Epithelial cell of prostate (primary cell): ENCODE measurements at places on chromosomes 4 and X.

DNA sequence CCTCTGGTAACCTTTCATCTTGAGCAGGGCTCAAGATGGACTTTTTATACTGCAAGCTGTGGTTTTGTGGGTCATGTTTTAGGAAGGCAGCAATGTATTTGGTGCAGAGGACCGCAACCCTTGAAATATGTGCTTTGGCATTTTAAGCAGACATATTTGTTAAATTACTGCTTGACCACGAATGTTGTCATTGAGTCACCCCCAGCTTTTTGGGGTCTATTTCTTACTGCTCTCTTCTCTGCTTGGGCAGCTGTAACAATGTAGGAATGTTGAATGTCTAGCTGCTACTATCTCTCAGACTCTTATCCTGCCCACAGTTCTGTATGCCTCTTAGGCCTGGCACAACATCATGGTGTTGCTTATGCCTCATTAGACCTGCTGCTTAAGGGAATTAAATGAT is 6.0 kb downstream of the RBPJ start:
- DNase-seq: no peak

GRCh38 chr4:152327606-152328453 is 208.1 kb downstream of the FBXW7 start:
- DNase-seq: no peak

DNA sequence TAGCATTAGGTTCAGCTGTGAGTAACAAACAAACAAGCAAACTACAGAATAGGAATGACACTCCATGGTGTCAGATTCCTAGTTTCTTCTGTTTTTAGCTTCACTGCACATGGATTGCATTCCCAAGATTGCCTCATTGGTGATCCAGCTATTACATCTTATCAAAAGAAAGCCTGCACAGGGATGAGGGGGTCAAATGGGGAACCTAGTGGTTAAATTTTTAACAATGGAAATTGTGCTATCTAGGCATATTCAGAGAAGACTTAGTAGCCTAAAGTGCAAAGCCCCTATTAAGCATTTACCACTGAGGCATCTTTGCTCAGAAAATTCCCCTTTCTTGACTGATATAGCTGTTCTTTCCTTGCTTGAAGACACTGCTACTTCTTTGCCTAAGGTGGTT is 3.9 kb upstream of the TTC29 start:
- DNase-seq: no peak

- DNase-seq: peak; percentile 60
Measured at GRCh38 chrX:56503941-56504673, 59.3 kb upstream of the UBQLN2 start.

GRCh38 chrX:105822138-105823091 is at the start of gene NRK:
Gene NRK, plus strand, starts transcription at chrX:105822539. Its CDS starts 307 bp downstream, at chrX:105822846.
- DNase-seq: no peak

- DNase-seq: no peak
Measured at GRCh38 chr4:158172261-158173258, at the start of gene GASK1B. Gene GASK1B, minus strand, starts transcription at chr4:158173025. Its CDS starts 1,650 bp downstream, at chr4:158171375.

GRCh38 chr4:10036807-10037342 is 15.6 kb upstream of the SLC2A9 start:
- DNase-seq: no peak

DNA sequence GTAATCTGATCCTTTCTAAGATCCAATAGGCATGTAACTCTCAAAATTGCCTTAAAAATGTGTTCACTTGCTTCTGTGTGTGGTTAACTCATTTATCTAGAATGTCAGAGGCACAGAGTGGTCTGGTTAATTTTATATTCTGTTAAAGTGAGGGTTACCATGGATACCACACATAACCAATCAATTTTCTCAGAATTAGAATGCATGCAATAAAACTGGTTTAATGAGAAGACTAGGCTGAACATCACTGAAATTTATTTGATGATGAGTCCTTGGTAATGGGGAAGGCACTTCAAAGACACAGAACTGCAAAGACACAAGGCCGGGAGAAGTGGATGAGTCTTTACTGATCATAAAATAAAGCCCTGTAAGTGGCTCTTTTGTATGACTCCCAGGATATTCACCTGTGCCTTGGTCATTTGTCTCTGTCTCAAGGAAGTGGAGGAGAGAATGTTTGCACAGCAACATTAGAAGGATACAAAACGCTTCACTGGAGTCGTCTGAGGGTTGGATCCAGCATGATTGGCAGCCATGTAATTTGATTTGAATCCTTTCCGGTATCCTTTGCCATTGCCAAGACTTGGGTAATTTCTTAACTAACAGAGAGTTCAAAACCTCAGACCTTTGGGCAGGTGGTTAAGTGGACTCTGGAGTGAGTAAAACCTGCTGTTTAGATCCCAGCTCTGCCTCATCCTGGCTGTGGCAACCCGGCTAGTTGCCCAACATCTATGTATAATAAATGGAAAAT is 94.0 kb upstream of the RBPJ start:
- DNase-seq: no peak

DNA sequence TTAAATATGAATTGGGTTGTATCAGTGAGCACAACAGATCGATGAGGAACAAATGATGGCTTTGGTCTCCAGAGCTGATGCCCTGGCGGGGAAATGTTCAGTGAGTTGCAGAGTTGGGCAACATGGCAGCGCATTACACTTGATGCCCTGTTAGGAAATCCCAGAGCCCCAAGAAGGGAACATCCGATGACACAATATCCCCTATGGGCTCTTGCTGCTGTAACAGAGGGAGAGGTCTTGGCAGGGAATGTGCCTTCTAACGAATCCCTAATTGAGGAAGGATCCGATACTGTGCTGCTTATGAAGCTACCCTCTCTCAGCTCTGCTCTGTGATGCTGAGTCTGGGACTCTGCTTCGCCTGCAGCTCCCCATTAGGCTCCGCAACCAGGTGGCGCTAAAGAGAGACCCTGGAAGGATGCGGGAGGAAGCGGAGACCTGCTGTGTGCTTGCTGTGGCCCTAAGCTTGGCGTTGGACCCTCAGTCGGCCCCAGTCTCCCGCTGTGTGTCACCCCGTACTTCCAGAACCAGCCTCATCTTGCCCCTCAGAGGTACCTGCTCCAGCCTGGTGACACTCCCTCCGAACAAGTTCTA is 38.9 kb downstream of the PDHA1 start:
- no peak for DNase-seq

DNA sequence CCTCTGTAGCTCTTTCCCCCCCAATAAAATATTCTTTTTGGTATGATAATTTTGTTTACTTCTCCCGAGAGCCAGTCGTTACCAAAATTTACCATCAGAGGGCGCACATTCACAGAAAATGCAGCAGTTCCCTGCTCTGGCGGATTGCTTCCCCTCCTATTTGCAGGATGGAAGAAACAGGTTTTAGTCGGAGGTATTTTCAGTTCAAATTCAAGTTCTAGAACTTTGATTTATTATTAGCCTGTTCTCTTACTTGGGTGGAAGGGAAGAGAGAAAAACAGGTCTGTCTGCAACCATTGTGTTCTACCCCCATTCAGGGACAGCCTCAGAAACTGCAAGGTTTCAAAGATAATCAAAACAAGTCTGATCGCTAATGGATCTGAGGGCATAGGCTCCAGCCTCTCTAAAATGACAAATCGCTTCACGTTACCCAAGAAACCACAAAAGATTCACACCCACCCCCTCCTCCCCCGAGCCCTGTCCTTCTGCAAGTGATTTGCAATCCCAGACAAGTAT is 263.8 kb upstream of the RPS6KA3 start:
- no peak for DNase-seq

- DNase-seq: no peak
Measured at GRCh38 chrX:117713411-117713810, 403.2 kb downstream of the KLHL13 start.

- DNase-seq: no peak
Measured at GRCh38 chrX:25968920-25969319, 169.2 kb upstream of the MAGEB18 start.

GRCh38 chr4:52019936-52020657 is at the start of gene LRRC66:
Gene LRRC66, minus strand, starts transcription at chr4:52020363. Its CDS starts 2,750 bp downstream, at chr4:52017613.
- no peak for DNase-seq

DNA sequence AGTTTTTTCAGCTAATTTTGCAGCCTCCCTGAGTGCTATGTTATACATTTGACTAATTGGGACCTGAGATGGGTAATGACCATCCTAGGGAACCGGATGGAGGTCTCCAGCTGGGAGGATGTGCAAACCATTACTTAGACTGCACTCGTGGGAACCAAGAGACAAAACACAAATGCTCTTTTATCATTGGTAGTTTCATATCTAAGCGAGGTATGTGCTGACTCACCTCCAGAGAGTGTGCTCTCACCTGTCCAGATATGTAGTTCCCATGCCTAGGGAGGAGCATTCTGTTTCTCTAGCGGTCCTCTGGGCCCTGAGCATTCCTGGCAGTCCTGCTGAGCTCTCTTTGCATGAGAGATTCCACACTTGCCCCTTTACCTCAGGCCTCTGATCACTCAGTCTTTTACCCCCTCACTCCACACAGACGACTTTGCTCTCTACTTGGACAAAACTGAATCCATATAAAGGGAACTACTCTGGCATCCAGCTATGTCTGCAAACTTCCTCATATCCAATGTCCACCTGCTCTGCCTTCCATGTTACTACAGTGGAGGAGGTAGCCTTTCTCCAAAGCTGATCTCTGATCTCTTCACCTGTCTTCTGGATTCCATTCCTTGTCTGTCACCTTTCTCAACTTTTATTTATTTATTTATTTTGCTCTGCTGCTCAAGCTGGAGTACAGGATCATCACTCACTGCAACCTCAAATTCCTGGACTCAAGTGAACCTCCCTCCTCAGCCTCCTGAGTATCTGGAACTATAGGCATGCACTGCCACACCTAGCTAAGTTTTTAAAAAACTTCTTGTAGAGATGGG is 88.4 kb downstream of the LRP2BP start:
- peak; percentile 84 for DNase-seq

DNA sequence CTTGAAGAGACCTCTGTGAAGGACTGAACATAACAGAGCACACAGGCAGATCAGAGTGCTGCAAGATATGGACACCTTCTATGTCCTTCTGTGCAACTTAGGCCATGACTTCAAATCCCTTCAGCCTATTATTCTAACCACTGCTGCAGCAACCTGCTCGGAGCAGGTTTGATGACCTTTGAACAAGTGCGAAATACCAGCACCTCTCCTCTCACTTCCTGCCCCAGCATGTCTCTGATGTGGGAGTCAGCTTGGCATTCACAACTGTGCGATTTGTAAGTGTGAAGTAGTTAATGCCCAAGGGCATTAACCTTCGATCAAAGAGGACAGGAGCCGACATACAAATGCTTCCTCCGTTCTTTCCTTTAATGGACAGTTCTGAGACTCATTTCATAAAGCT is 1.6 kb upstream of the EXOC1 start:
- DNase-seq: peak; percentile 88

- peak; percentile 34 for DNase-seq
Measured at GRCh38 chr4:123952530-123953274, 556.1 kb downstream of the SPRY1 start.

DNA sequence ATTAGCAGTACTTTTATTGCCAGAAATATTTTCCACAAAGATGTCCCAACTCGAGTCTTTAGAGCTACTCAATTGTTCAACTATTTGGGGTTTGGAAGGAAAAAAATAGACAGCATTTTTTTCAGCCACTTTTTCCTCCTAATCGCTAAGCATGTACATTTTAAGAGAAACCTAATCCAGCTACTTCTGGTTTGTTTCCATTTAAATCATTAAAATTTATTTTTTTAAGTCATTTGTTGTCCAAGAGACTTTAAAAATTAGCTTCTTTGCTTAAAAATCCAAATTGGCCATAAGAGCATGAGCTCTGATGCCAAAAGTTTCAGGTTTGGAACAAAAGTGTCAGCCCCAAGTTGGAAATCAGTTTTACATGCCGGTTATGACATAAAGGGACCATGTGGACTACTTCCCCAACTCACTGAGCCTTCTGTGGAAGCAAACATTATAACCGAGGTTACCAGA is 186.3 kb upstream of the INTU start:
- DNase-seq: no peak

DNA sequence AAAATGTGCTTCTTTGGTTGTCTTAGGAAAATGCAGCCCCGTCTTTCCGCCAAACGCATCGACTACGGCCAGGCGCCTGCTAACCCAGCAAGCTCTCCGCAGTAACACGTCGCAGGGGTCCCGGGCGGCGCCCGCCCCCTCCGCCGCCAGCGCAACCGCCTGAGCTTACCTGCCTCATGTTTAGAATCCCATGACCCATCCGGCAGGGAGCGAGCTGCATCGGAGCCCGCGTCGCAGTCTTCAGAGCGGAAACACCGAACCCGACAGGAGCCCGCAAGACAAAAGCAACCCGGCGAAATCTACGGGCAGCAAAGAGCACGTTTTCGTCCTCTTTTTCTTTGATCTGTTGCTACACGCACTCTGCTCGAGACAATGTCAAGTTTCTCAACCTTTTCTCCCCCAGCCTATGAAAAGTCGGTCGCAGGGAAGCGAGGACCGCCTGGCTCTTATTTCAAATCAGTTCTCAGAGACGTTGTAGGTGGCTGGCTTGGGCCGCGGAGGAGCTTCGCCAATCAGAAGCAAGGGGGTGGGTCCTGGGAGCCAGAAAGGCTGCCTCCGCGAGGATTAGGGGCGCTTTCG is at the start of gene MID1:
MID1 (minus strand) TSS at position 465 of the 579 bp plus-strand sequence. CDS start 53,038 bp downstream, outside the sequence.
- DNase-seq: no peak

DNA sequence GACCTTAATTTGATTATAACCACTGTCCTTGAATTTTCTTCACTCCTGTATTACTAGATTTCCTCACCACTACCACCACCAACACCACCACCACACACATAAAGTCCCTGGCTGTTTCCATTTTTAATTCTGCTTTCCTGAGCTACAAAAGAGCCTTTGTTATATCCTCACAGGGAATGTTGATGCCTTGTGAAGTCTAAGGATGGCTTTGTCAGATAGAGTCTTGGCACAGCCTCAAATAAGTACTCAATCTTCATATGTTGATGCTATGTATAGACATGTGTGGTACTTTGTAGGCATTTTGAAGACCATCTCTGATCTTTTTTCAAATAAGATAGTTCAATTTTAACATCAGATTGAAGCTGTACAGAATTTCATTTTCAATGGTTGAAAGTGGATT is 1016.7 kb upstream of the LCORL start:
- no peak for DNase-seq

DNA sequence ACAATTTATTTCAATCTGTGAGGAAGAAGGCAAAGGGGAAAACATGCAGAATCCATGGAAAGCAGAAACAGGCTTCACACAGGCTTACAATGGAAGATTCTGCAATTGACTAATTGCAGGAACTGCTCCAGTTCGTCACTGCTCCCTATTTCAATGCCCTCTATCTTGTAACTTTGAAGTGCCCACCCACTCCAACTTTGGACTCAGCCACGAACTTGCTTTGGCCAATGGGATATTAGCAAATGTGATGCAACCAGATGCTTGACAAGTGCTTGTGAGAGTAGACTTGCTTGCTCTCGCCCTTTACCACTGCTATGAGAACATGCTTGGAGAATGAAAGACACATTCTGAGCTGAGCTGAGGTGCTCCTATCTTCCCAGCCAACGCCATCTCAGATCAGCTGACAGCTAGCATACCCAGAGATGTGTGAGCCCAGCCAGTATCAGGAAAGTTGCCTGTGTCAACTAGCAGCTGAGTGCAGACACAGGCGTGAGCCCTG is 105.7 kb upstream of the PTCHD1 start:
- DNase-seq: no peak

DNA sequence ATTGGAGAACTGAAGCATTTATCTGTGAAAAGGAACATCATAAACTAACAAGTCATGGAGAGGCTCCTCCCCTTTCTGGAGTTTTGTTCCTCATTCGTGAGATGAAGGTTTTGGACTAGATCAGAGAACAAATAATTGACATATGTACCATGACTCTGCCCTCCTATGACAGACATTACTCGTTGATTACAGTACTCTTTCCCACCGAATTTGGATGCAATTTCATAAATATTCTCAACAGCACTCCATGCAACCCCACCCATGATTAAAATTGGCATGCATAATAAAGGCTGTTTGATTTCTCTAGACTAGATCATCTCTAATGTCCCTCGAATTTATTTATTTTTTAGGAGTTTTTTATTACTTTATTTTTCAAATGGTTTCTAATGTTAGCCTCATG is 258.9 kb upstream of the LDB2 start:
- DNase-seq: no peak
